MCF 10A (cell line): ENCODE measurements at places on chromosomes 6 and 20. TPM values are rescaled to one million over a fixed set of nuclear protein-coding genes. Genes with fewer than 3 reads are reported as not detected.

TRAPPC3L gene
- total RNA-seq, result not detected in 2 replicates

HTR1B gene
- total RNA-seq, result not detected in 2 replicates

- DNase-seq, result no peak
Observed at GRCh38 chr6:135686784-135687301, 164.7 kb upstream of the PDE7B start.

GRCh38 chr6:81818901-81819361 lies 66.5 kb upstream of the TENT5A start:
- DNase-seq, result no peak

DNA sequence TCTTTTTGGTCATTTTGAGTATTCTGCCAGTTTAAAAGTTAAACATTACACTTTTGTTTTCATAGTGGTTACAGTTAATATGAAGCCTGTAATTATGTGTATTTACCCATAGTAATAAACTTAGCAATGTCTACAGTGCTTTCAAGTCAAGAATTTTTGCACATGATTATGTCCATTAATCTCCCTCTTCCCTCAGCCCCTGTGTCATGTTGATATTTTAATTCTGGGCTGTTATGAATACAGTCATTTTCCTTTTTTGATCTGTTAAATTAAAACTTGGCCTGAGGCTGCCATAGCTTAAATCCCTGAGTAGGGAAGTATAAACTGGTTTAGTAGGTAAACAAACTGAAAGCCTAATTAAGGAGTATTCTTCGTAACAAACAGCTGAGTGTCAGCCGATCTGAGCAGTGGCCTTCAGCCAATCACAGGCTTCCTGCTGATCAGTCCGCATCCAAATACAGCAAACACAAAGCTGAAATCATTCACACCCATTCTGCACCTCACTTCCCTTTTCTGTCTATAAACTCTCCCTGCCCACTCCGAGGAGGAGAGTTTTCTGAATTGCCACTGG lies 9.5 kb upstream of the SFT2D1 start:
- no peak for DNase-seq

GRCh38 chr6:108807928-108808327 lies 40.3 kb upstream of the ARMC2 start:
- DNase-seq, result no peak

DNA sequence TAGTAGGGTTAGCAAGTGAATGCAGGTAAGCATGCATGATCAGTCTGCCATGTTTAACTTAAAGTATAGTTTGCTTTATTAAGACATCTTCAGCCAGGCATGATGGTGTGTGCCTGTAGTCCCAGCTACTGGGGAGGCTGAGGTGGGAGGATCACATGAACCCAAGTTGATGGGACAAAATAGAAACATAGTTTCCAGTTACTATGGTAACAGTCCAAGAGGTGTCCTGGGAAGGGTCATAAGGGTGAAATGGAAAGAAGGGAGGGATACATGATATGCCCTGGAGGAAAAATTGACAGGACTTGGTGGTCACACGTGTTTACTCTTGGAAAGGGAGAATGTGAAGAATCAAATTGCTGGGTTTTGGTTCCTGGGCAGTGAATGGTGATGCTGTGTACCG lies 139.6 kb downstream of the SULF2 start:
- DNase-seq, result no peak

DLL1 gene
- total RNA-seq, result 0.96 and 1.4 TPM in 2 replicates

DNA sequence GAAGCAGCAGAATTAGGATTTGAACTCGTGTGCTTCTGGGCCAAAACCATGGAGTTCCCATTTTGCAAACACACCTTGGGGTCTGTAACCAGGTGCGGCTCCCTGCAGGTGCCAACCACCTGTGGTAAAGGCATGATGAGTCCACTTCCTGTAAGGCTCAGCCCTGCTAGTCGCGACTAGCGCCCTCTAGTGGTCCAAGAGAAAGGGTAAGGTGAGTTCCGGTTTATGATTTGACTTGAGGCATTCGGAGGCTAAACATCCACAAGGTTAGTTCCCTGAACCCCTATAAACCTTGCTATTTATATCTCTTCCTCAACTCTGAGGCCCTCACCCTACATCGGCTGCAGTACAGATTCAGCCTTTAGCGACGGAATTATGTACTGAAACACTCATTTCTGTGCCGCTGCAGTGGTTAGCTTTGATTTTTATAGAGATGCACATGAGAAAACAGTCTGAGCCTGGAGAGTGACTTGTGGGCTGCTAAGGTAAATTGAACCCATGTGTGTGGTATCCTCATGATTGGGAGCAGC lies 173.4 kb downstream of the PLCB1 start:
- DNase-seq, result peak; percentile 79

GRCh38 chr6:81455641-81456040 lies 296.8 kb downstream of the TENT5A start:
- DNase-seq, result no peak

- peak; percentile 92 for DNase-seq
Observed at GRCh38 chr6:43972913-43973300, 154.3 kb downstream of the MRPL14 start.

- DNase-seq, result no peak
Observed at GRCh38 chr20:49999329-49999728, 16.5 kb downstream of the SNAI1 start.
